Mesenchymal stem cell (in vitro differentiated cells and primary cell): ENCODE measurements at places on chromosomes 2 and 18.

- DNase-seq = no peak
These were observed 76.3 kb upstream of the DAPL1 start for GRCh38 chr2:158718851-158719250.

DNA sequence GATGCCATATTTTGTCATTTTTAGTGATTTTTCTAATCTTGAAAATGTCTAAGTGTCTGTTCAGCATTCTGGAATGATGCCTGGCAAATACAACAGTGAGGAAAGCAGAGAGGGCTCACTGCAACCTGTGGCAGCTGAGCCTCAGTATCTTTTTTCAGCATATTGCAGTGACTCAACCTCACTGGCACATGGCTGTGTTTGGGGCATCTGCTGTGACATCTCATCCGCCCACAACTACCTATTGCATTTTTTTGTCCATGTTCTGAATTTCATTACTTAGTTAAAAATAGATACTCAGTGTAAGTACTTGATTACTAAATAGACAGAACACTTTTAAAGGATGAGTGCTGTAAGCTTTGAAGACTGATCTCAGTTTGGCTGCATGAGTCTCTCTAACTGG is 10.7 kb downstream of the BABAM2 start:
- no peak for DNase-seq

DNA sequence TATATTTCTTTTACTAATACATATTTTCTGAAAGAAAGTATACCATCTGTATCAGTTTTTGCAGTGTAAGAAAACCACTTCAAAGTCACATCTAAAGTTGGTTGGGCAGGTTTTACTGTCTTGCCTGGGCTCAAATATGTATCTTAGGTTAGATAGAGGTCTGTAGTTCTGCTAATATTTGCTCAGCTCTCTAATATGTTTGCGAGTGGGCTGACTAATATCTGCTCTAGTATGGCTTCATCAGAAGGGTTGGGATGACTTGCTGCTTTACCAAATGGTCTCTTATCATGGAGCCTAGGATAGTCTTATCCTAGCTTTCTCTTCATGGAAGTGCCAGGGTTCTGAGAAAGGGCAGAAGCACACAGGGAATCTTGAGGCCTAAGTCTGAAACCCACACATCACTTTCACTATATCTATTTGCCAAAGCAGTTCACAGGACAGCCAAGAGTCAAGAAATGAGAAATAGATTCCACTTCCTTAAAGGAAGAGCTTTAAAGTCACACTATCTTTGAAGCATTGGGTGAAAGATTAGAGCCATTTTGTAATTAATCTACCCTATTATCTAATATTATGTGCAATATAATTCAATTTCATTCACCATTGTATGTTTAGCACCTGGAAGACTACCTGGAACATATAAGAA is 610.0 kb downstream of the KCNJ3 start:
- DNase-seq = no peak

- peak; percentile 68 for DNase-seq
These were observed 90.4 kb upstream of the EML6 start for GRCh38 chr2:54632733-54633692.

DNA sequence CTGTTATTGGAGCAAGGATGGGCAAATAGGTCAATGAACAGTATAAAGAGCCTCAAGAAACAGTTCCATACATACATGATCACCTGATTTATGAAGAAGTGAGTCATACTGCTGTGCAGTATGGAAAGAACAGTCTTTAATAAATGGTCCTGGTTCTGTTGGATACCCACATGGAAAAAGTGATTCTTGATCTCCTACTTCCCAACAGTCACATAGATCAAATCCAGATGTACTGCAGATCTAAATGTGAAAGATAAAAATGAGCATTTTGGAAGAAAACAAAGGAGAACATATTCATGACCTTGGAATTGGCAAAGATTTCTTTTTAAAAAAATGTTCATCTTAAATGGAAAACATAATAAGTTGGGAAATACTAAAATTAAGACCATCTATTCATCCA is 75.8 kb downstream of the CCDC148 start:
- DNase-seq = no peak

- no peak for DNase-seq
These were observed 208.9 kb upstream of the BOD1L2 start for GRCh38 chr18:56937874-56938430.

- DNase-seq = no peak
These were observed 164.2 kb upstream of the SETBP1 start for GRCh38 chr18:44516450-44516849.

- no peak for DNase-seq
These were observed 788.4 kb upstream of the SOX11 start for GRCh38 chr2:4903656-4904348.

GRCh38 chr18:9616049-9616448 is 1.7 kb upstream of the PPP4R1 start:
- DNase-seq = peak; percentile 46

DNA sequence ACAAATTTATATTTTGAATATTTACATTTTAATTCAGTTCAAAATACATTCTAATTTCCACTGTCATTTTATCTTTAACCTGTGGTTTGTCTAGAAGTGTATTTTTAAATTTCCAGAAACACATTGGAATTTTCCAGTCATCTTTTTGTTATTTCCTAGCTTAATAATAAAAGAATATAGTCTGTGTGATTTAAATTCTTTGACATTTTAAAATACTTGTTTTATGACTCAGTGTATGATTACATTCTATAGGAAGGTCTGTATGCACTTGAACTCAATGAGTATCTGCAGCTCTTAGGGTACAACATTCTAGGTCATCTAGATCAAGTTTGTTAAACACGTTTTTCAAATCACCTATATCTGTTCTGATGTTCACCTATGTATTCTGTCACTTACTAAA is 88.3 kb upstream of the MBOAT2 start:
- no peak for DNase-seq

GRCh38 chr2:795531-796041 is 118.4 kb upstream of the TMEM18 start:
- DNase-seq = no peak

- no peak for DNase-seq
These were observed 96.3 kb downstream of the TRIP12 start for GRCh38 chr2:229825476-229825875.

- no peak for DNase-seq
These were observed 155.5 kb upstream of the CAVIN2 start for GRCh38 chr2:192002418-192002817.

DNA sequence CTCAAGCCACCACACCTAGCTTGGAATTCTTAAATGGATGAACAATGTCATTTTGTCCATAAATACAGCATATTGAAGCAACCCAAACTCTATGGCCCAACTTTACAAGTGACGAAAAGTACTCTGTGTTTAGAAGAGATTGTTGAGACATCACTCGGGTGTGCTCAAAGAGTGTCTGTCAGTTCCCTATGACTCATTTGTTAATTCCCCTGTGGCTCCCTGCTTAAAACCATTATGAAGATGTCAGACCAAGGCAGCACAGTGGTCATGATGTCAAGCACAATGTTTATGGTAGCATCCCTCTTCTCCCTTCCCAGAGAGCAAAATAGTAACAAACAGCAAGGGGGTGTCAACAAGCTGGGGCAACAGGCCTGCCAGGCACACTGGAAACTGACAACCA is 3.0 kb downstream of the LYG1 start:
- DNase-seq = peak; percentile 77

GRCh38 chr2:149825473-149825872 is 237.9 kb upstream of the MMADHC start:
- no peak for DNase-seq

- peak; percentile 64 for DNase-seq
These were observed 54.8 kb upstream of the CREB1 start for GRCh38 chr2:207474863-207475485.

DNA sequence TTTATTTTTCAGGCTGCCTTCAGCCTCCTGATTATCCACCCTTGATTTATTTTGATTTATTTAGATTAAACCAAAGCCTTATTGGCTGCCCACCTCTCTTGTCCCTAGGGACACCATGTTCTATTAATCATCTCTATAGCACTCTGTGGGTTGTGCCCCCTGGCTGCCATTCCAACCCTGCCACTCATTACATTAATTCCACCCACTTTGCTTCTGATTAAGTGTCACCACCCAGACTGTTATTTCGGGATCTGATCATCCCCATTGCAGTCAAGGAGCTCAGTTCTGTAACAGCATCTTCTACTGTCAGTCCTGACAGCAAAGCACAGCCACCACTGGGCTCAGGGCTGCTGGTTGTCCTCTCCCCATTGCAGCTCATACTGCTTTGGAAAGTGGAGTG is 175.1 kb upstream of the DDX18 start:
- DNase-seq = no peak

DNA sequence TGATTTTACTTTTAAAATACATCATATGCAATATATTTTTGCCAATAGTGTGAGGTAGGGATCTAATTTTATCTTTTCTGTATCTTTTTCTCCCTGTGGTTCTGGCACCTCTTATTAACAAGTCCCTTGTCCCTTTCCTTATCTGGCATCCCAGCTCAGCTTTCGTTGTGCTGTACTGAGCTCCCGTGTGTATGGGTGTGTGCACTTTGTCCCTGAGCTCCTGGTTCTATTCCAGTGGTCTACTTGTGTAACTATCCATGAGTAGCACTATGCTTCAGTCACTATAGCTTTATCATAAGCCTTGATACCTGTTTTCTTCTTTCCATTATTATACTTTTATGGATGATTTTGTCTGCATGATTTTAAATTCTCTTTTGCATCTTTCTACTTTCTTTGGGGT is 401.4 kb upstream of the POU3F3 start:
- DNase-seq = no peak

- DNase-seq = peak; percentile 2
These were observed 533.6 kb upstream of the FSHR start for GRCh38 chr2:49687918-49688317.

DNA sequence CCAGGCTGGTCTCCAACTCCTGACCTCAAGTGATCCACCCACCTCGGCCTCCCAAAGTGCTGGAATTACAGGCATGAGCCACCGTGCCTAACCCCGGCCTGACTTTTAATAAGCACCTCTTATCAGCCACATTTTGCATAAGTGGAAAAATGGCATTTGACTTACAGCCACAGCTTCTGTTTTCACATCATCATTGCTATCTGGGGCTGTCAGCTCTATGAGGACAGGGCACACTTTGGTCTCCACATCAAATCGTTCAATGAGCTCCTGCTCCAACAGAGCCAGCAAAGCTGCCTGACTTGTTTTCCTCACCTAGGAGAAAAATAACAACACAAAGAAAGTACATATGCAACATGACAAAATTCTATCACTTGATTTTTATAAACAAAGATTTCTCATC is 26.4 kb downstream of the PPP4R1 start:
- no peak for DNase-seq

- DNase-seq = peak; percentile 80
These were observed 872 bp downstream of the RDH14 start for GRCh38 chr2:18559531-18560030.

- no peak for DNase-seq
These were observed 21.7 kb downstream of the LINC00305 start for GRCh38 chr18:64127172-64127571.

DNA sequence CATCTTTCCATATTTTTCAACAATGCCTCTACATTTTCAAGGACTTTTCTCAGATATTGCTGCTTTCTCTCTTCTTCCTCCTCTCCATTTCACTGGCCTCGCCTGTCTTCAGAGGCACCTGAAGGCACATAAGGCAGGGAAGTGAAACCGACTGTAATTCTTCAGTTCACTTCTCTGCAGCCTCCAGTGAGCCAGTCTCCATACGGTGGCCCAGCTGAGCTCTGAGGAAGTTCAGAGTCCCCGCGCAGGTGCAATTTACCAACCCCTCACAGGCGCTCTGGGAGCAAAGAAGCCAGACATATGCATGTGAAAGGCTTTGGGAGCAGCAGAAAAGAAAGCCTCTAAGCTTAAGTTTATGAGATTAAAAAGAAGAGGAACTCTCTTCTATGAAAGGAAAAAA is 12.4 kb downstream of the KLHL14 start:
- DNase-seq = no peak

DNA sequence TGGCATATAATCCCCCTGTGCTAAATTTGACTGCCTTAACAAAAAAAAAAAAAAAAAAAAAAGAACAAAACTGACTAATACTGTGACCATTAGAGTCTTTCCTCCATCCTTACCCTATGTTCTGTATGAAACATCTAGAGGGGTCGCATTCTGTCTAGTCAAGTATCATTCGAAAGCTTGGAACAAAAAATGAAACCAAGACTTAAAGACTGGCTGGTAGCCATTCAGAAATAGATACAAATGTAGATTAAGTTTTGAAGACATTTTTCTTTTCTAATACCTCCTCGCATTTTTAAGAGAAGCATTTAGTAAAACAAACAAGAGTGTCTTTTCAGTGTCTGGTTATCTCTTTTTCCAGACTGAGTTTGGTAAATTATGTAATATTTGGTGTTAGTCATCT is 66.7 kb downstream of the SPATS2L start:
- no peak for DNase-seq

DNA sequence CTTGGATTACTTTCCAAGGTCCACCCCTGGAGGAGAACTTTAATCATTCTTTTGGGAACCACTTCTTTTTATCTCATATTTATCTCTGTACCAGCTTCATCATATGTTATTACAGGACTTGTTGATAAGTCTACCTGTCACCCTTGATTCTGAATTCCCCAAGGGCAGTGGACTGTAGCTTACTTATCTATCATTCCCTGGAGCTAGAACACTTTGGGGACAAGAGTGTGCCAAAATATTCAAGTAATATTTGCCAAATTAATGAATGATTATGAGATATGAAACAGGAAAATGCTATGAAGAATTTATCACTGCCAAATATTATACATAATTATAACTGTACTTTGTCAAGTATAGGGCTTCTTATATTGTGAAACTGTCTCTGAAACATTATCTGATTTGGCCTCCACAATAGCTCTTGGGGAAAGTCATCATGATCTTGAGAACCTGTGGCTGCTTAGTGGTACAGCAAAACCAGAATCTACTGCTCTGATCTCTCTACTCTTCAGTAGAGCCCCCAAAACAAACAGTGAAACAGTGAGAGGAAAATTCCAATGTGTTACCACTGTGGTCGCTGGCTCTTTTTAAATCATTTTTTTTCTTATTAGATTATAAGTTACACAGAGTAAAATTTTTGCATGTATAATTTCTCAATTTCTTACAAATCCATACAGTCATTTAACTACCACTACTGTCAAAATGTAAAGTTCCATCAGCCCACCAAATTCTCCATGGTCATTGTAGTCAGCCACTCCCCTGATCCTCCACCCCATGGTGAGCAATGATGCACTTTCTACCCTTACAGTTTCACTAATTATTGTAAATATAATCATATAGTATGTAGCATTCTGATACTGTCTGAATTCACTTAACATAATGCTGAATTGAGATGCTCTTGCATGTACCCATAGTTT is 197.5 kb downstream of the PIEZO2 start:
- no peak for DNase-seq

DNA sequence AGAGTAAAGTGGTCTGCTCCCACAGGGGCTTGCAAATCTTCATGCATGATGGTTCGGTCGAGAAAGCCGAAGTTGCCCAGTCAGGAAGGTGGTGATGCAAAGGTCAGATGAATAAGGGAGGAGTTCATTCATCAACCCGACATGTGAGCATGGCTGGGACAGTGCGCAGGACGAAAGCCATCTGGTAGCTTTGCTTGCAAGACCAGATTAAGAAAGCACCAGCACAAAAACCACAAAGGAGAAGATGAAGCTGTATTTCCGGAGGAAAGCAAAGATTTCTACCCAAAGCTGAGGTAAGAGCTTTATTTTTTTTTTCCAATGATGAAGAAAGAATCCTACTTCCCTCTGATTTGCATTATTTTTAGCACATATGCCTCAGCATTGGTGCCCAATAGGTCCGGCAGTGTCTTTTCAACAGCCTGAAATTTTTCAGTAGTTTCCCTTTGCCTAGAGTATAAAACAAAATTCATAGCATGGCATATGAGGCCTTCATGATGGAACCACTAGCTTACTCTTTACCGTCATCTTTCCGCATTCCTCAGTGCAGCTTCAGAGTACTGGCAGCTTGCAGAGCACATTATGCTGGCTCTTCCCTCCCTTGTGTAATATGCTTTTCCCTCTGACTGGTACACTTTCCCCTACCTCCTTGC is 112.0 kb upstream of the THOC1 start:
- DNase-seq = peak; percentile 79
